ENCODE measurements at places on chromosomes 16 and 17.

GRCh38 chr17:80793851-80794267 is 197.8 kb upstream of the CHMP6 start:
- no peak for DNase-seq

DNA sequence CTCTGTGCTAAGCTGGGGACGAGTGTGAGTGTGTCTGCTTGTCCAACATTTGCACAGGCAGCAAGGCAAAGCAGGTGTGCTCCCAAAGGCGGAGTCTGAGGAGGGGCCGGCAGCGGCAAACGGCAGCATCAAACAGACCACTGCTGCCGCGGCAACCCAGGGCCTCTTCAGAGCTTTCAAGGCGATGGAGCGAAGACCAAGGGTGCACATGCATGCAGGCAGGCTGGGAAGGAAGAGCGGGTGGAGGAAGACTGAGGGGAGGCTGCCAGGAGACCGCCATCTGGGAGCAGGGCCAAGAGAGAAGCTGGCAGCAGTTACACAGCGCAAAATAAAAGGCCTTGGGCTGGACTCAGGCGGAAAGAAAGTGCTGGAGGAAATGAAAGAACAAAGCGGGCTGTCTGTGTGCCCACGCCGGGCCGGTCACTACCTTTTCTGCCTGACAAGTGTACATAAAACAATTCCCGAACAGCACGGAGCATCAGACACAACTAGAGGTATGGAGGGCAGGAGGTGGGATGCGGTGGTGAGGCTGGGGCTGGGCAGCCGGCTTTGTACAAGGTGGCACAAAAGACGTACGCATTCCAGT is 8.5 kb downstream of the TIMM22 start:
- DNase-seq: no peak

- DNase-seq: no peak
Measured at GRCh38 chr17:77006971-77007649, 133.7 kb upstream of the SEC14L1 start.

DNA sequence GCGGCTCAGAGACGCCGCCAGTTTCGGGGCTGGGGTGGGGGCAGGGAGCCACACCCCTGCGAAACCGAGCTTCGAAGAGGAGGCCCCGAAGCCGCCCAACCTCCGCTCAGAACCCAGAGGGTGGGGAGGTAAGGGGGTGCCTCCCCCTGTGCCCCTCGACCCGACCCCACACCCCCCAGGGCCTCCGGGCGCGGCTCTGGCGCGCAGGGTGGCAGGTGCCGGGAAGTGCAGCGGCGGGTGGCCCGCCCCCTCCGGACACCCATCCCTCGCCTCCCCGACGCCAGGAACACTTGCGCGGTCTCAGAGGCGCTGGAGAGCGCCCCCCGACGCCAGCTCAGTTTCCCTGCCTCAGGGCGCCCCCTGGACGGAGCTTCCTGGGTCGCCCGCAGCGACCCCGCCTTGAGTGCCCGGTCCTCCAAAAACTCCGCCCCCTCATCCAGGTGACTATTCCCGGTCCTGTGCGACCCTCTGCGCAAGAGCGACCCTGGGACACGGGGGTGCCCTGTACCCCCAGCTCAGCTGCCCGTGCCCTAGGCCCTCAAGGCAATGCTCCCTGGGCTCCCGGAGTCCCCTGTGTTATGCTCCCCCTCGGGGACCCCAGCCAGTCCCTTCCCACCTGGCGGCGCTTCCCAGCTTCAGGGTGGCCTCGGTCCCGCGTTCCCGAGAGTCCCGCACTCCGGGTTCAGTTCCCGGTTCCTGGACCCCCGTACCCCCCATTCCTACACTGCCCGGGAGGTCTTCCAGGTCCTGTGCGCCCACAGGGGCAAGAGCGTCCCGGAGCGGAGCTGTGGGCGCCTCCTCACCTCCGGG is 562 bp downstream of the PPL start:
- DNase-seq: no peak

DNA sequence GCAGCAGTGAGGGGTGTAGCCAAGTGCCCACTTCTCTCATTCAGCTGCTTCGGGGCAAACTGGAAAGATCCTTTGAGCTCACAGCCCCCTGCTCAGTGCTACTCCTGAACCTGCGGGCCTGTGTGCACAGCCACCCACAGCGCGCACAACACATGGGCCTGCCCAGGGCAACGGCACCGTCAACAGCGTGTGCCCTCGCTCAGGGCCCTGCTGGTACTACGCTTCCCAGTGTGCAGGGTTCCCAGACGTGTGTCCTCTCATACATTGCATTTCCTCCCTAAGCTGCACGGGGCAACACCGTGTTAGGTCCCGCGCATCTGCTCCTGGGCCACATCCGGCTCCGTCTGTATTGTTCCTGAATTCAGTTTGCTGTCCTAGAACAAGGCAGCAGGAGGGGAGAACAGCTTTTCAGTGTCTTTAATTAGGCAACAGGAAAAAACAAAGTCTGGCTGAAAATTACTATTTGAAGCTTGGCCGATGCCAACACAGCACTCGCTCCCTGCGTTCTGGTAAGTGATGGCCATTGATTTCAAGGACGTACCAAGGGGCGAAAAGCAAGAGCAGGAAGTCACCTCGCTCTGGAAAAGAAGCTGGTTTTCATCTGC is 15.2 kb downstream of the MRM3 start:
- no peak for DNase-seq

DNA sequence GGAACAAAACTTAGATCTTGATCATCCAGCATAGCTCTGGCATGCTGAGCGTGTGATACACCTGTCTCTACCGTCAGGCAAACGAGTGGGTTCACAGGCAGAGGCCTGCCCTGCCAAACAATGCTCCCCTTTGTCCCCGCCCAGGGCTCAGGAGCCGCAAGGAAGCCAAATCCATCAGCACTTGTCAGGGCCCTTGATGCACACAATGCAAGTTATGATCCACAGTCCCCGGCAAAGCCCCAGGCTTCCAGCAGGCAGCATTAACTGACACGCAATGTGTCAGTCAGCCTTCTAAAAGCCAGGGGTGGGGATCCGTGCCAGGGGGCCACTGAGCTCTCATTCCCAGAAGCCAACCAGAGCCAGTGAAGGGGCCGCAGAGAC is 460.9 kb downstream of the SLC39A11 start:
- no peak for DNase-seq

- DNase-seq: no peak
Measured at GRCh38 chr17:31321481-31321880, at the start of gene EVI2A. Gene EVI2A (minus strand): TSS chr17:31321622. CDS start chr17:31319013, 2,609 bp downstream.

DNA sequence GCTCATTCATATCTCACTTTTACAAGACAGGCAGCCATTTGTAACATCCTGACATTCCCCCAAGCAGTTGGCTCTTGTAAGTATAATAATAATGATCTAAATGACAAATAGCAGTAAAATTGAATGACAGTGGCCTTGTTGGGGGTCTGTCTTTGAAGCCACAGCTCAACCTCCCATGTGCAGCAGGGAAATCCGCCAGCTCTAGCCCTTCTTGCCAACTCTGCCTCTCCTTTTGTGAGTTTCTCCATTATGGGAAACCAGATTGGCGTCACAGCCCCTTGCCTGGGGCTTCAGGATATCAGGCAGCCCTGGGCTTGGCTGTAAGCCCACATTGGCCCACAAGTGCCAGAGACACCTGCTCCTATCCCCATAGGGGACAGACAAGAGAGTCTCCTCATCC is 70.4 kb upstream of the CACNG5 start:
- DNase-seq: peak; percentile 26

DNA sequence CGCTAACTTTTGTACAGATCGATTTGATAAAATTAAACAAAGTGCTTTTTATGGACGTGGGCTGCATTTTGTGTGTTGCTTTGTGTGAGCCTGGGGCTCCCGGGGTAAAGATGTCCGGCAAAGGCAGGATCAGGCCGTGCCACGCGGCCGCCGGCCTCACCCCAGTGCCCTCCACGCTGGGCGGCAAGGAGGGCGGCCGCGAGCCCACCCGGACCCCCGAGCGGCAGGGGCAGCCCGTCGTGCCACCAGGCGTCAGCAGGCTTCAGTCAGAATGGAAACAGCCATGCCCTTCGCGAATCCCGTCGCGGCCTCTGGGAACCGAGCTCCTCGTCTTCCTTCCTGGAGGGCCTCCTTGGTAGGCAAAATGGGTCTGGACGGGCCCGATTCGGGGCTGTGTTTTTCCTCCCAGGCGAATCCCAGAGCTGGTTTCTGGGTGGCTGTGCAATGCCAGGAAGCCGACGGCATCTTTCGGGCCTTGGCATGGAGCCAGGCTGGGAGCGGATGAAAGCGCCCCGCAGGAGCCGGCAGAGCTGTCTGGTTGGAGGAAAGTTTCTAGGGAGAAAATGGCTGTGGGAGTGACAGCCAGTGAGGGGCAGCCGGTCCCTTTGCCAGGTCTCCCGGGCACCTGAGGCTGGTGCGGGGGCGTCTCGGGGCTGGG is 5.5 kb downstream of the SOX8 start:
- no peak for DNase-seq

DNA sequence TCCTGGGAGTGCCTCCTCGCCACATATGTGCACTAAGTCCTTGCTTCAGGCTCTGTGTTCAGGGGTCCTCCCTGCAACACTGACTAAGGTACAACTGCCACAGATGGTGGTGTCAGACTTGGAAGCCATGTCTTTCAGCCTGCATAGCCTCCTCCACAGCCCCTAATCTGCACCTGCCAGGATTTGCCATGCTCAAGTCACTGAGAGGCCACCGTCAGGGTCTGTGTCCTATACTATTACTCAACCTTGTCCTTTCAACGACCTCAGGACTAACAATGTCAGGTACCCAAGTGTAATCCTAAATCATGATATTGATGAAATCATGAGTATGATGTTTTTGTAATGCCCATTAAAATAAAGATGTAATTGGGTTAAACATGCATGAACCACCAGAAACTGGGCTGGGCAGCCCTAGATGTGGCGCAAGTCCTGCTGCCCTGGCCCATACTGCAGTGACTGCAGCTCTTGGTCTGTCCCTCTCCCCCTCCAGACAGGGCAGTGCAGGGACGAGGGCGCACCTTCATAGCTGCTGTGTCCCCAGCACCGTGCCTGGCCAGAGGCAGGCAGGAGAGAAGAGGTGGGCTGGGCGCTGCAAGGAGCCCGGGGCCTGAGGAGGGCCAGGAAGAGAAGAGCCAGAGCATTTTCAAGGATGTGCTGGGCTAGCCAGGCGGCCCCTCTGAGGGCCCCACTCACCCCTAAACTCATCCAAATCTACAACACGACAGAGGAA is 198.0 kb downstream of the ZNF423 start:
- no peak for DNase-seq

- DNase-seq: no peak
Measured at GRCh38 chr16:89093602-89094251, at the start of gene ACSF3. Gene ACSF3 (plus strand): TSS chr16:89093852. CDS start chr16:89100682, 6,830 bp downstream.

GRCh38 chr16:48300391-48300856 is 53.1 kb upstream of the ABCC11 start:
- no peak for DNase-seq

All from NCI-H1436 treated with DMSO at 0.1 percent for 48 hours (cell line).